ENCODE measurements at places on chromosomes 5 and 9. TPM values are rescaled to one million over a fixed set of nuclear protein-coding genes. Genes with fewer than 3 reads are reported as not detected.

- H3K27ac ChIP-seq = no peak within 1 kb of the TSS
- H3K4me3 ChIP-seq = no peak within 1 kb of the TSS
- peaks cover 58% of the 10 kb centered on the region for H3K27me3 ChIP-seq
- no peaks in the 10 kb centered on the region for H3K36me3 ChIP-seq
- no peak for DNase-seq
Observed at GRCh38 chr5:139795074-139796001, at the start of gene PSD2. Gene PSD2 (plus strand): TSS chr5:139795808. CDS start chr5:139809441, 13,633 bp downstream.

DNA sequence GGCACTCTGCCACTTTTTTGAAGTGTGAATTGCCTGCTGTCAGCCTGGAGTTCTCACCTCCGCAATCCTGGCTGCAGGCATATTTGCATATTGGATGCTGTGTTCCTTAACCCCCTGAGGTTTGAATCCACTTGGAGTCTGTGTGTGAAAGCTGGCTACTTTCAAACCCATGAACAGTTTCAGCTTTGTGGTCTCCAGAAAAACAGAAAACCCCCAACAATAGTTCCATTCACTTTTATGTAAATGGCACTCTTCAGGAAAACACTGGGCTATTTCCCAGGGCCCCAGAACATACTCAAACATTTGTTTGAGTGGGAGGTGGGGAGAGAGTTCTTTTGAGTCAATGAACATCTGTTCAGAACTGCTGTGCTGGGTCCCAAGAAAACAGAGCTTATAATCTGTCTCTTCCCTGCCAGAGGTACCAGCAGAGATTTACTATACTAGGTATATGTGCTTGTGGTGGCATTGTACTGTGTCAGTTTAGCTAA, 5.0 kb downstream of the NUDT2 start:
- no peaks in the 10 kb centered on the region for H3K27me3 ChIP-seq
- H3K27ac ChIP-seq = no peak overlapping the region
- H3K4me1 ChIP-seq = peaks cover 16% of the 10 kb centered on the region
- H3K4me3 ChIP-seq = no peak overlapping the region
- peaks cover 3% of the 10 kb centered on the region for H3K36me3 ChIP-seq

- no peak overlapping the region for H3K4me3 ChIP-seq
- DNase-seq = no peak
- no peaks in the 10 kb centered on the region for H3K4me1 ChIP-seq
- H3K27ac ChIP-seq = no peak overlapping the region
- H3K36me3 ChIP-seq = no peaks in the 10 kb centered on the region
Observed at GRCh38 chr9:16429671-16430070, 440.8 kb downstream of the BNC2 start.

Gene NLN
- 10.9 TPM for total RNA-seq

Gene TRPM6
- not detected for total RNA-seq

Data from activated naive CD8-positive, alpha-beta T cell treated with anti-CD3 and anti-CD28 coated beads, Interleukin-2, amount 10 ng/mL, durations not matched to agents 7 days and 5 days (primary cell).